ENCODE measurements at places on chromosomes 2 and 18.

GRCh38 chr2:140200307-140200706 is 1420.1 kb upstream of the NXPH2 start:
- H3K27ac ChIP-seq, result no peak overlapping the region
- H3K4me3 ChIP-seq, result no peak overlapping the region
- H3K27me3 ChIP-seq, result no peaks in the 10 kb centered on the region
- no peaks in the 10 kb centered on the region for H3K36me3 ChIP-seq

DNA sequence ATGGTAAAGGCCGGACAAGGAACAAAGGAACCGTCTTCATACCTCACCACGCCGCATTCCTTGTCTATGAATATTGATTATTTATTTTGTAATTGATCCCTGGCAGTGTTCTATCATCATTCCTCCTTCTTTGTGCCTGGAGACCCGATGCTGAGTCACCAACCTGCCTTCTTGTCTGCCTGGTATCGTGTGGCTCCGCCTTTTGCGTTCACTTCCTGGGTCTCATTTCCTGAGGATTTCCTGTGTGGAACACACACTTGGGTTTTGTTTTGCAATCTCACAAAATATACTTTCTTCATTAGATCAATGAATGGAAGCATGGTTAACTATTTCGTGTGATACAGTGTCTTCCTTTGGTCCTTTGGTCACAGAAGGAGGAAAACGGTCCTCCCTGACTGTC is 95.5 kb upstream of the SNTG2 start:
- H3K4me1 ChIP-seq, result peaks cover 22% of the 10 kb centered on the region
- H3K4me3 ChIP-seq, result peak overlapping the region; percentile 23
- no peaks in the 10 kb centered on the region for H3K27me3 ChIP-seq
- DNase-seq, result peak; percentile 21
- H3K36me3 ChIP-seq, result no peaks in the 10 kb centered on the region
- H3K27ac ChIP-seq, result peak overlapping the region; percentile 36

DNA sequence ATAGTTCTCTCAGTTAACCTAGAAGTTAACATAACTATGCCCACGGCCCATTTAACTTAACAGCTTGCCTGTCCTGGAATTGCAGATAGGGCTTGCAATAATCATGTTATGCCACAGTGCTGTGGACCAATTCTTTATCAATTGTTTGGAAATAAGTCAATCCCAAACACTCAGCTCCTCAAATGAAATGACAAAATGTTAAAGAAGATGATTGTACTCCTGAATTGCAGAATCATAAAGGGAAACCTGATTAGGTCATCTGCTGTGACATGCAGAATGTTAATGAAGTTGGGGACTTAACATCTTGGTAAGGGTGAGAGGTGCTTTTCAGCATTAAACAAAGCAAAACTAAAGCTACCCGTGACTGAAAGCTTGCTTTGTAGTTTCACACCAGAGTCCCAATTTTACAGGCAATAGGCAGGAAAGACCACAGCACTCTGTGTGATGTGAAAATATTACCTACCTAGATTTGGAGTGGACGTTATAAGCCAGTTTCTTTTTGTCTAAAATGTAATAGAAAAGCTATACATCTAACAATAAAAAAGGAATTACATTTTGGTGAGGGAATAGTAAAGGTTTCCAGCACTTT is 364.0 kb downstream of the GPD2 start:
- H3K4me3 ChIP-seq, result no peak overlapping the region
- H3K4me1 ChIP-seq, result no peaks in the 10 kb centered on the region
- no peak overlapping the region for H3K27ac ChIP-seq
- DNase-seq, result no peak
- no peaks in the 10 kb centered on the region for H3K36me3 ChIP-seq

DNA sequence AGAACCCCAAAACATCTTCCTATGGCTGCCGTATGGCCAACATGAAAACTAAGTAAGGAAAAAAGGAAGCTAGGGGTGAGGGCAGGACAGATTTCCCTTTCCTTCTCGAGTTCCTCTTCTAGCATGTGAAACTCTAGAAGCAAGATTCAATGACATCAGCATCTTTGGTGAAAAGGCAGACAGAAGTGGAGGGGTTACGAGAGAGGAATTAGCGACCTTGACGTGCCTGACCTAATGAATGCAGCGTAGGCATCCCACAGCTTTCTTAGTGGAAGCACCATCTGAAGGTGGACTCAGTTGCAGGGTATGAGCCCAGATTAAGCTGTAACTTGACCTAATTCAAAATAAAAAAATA is 47.9 kb upstream of the PELI1 start:
- no peak overlapping the region for H3K4me3 ChIP-seq
- DNase-seq, result no peak
- H3K36me3 ChIP-seq, result no peaks in the 10 kb centered on the region
- no peaks in the 10 kb centered on the region for H3K27me3 ChIP-seq
- peaks cover 35% of the 10 kb centered on the region for H3K4me1 ChIP-seq

DNA sequence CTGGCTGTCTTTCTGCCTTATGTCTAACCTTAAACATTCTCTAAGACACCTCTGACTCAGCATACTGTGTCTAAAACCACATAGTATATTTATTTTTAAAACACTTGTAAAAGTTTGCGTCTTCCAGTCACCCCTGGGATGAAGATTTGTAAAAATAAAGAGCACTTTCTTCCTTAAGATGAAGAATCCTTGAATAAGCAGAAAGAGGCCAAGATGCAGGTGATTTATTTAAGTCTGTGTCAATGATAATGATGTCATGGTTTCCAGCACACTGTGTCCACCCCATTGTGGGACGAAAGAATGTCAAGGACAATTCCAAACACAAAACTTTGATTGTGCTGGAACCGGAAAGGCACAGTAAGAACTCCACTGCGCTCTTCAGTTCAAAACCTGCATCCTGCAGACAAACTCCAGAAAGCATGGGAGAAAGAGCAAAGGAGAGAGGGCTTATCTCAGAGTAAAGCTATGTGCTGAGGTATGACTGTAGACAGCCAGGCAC is 92.9 kb downstream of the ZEB2 start:
- no peak overlapping the region for H3K27ac ChIP-seq
- no peak for DNase-seq
- H3K36me3 ChIP-seq, result no peaks in the 10 kb centered on the region
- no peak overlapping the region for H3K4me3 ChIP-seq
- peaks cover 9% of the 10 kb centered on the region for H3K4me1 ChIP-seq
- H3K27me3 ChIP-seq, result peaks cover 11% of the 10 kb centered on the region
